ENCODE measurements at places on chromosomes 12 and 14.

DNA sequence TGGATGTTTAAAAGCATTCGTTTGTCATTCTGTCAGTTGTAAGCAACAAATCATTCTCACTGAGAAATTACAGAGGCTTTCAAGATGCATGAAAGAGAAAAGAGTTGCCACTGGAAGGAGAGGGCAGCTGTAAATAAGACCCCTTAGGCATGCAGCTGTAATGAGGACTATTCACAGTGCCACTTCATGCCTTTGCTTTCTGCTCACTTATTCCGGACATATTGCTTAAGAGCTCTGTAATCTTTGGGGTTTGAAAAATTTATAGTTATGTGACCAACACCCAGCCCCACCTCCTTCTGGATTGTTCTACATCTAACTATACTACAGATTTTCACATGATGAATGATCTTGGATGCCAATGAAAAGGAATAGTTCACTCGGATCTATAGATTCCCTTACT, 194.8 kb upstream of the DCN start:
- no peak for DNase-seq

DNA sequence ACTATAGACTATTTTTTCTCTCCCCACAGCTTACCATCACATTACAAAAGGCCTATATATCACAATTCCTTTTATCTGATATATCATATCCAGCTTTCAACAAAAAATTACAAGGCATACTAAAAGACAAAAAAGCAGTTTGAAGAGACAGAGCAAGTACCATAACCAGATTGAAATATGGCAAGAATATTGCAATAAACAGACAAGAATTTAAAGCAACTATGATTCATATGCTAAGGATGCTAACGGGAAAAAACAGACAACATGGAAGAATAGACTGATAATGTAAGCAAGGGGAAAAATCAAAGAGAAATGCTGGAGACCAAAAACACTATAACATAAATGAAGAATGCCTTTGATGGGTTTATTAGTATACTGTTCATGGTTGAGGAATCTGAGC, 40.7 kb downstream of the LRP6 start:
- DNase-seq = no peak

GRCh38 chr14:60963761-60964160, 17.1 kb downstream of the TRMT5 start:
- no peak for DNase-seq

DNA sequence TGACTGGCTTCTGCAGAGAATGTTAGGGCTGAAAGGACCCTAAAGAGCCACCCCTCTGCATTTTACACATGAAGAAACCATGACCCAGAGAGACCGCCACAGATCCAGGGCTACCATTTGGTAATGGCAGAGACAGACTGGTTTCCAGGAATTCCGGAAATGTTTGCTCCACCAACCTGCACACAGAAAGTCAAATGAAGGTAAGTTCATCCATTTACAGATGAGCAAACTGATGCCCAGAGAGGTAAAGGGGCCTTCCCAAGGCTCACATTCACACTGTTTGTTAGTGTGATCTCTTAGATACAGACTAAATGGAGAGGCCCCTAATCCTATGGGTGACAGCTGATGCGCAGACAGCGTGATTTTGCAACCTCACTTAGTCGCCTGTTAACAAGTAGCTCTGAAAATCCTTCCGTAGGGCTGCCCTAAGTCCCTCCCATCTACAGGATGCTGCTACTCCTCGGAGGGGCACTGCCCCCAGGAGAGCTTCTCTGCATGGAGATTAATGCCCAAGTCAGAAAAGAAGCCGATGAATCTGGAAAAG, 33.8 kb downstream of the ZFP36L1 start:
- DNase-seq = no peak

GRCh38 chr14:63249092-63249491, 44.8 kb downstream of the RHOJ start:
- no peak for DNase-seq
